Transverse colon (tissue), 4 donors: ENCODE measurements at places on chromosomes 6 and 20. TPM values are rescaled to one million over a fixed set of nuclear protein-coding genes. Genes with fewer than 3 reads are reported as not detected.

DNA sequence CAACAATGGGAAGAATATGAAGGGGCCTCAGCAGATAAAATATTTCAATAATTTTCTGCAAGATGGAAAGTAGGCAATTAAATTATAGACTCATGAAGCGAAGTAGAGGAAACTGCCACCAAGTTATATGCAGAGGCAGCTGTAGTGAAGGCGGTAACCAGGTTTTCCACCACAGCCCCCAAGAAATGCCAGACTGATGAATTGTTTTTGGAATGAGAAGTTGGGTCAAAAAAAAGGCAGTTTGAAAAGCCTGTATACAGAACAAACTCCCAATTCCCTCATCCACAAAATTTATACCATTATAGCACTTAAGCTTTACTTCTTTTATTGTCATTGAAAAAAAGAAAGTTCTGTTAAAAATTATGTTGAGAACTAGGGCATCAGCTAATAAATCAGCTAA lies 45.3 kb downstream of the ELOVL4 start:
- H3K27me3 ChIP-seq = no peaks in the 10 kb centered on the region
- H3K27ac ChIP-seq = no peak overlapping the region
- DNase-seq = no peak
- H3K4me3 ChIP-seq = no peak overlapping the region

GATA5 gene
- total RNA-seq = not detected

DNA sequence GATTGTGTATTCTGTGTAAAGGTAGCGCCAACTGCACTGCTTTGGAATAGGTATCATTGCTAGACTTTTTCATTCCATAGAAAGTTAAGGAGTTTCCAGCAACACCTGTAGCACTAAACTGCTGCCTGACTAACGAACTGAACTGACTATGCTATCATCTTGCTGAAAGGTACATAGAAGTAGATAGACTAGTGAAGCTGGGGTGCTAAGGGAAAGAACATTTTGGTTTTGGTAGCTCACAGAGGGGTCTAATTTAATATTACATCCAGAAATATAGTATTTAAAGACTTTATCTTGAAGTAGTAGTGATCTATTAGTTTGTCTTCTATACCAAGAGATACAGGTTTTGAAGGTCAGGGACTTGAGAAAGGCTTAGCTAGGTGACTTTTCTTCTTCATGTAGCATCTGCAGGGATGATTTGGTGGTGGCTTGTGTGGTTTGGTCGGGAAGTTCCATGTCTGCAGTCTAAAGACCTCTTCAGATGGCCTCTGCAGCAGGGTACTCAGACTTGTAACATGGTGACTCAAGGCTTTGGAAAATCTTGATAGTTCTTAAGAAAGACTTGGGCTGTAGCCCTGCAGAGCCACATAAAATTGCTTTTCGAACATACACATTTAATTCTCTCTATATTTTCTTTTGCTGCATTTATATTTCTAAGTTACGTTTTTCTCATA lies 10.2 kb downstream of the SENP6 start:
- peaks cover 66% of the 10 kb centered on the region for H3K4me1 ChIP-seq
- no peaks in the 10 kb centered on the region for H3K36me3 ChIP-seq
- peak overlapping the region; percentile 65 for H3K27ac ChIP-seq
- no peak for DNase-seq

RNF182 gene
- not detected for total RNA-seq

TAF11 gene
- total RNA-seq = 35.1 TPM

DNA sequence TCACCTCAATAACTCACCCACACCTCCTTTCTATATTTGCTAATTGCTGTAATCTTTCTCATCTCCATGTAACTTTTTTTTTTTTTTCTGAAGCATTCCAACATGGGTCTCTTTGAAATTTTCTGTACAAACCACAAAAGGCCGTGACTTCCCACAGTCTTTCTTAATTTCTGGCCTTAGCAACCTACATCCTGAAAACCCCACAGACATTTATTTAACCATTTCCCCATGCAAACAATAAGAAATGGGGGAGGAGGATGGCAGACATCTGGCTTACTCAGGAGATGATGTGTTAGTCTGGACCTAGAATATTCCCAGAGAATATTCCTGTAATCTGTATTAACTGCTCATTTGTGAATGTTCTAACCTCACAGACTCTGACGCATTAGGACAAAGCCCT lies 57.6 kb downstream of the MEP1A start:
- no peaks in the 10 kb centered on the region for H3K27me3 ChIP-seq
- peaks cover 9% of the 10 kb centered on the region for H3K4me1 ChIP-seq
- no peak overlapping the region for H3K4me3 ChIP-seq
- H3K27ac ChIP-seq = no peak overlapping the region
- H3K36me3 ChIP-seq = no peaks in the 10 kb centered on the region

BIRC7 gene
- total RNA-seq = 12.7 TPM

MAD2L1BP gene
- total RNA-seq = 25.4 TPM

LY6G6D gene
- total RNA-seq = not detected

SRF gene
- 31.4 TPM for total RNA-seq

SNX3 gene
- 136 TPM for total RNA-seq

PI16 gene
- 4.0 TPM for total RNA-seq

CENPB gene
- total RNA-seq = 66.6 TPM

TCP11 gene
- 0.96 TPM for total RNA-seq

DNA sequence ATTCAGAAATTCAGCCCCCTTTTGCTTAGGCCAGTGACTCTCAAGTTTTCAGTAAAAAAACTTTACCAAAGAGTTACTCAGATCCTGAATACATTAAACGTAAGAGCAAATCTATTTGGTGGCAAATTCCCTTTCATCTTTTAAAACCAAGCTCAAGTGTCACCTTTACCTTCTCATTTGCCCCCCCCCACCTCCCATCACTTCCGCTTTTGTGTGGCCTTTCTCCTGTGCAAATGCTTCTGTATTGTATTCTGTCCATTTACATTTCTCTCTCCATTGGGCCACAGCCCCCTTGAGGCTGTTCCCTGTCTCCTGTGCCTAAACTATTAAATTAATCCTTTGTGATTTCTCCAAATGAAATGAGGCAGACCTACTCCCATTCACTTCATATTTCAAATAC lies 1.9 kb downstream of the NOL7 start:
- H3K36me3 ChIP-seq = no peaks in the 10 kb centered on the region
- H3K4me1 ChIP-seq = no peaks in the 10 kb centered on the region
- H3K4me3 ChIP-seq = no peak overlapping the region

GRCh38 chr6:138692978-138693909 lies 80.3 kb upstream of the CCDC28A start:
- peak overlapping the region; percentile 84 for H3K27ac ChIP-seq
- peaks cover 4% of the 10 kb centered on the region for H3K4me1 ChIP-seq
- DNase-seq = peak; percentile 84
- no peaks in the 10 kb centered on the region for H3K27me3 ChIP-seq

DNA sequence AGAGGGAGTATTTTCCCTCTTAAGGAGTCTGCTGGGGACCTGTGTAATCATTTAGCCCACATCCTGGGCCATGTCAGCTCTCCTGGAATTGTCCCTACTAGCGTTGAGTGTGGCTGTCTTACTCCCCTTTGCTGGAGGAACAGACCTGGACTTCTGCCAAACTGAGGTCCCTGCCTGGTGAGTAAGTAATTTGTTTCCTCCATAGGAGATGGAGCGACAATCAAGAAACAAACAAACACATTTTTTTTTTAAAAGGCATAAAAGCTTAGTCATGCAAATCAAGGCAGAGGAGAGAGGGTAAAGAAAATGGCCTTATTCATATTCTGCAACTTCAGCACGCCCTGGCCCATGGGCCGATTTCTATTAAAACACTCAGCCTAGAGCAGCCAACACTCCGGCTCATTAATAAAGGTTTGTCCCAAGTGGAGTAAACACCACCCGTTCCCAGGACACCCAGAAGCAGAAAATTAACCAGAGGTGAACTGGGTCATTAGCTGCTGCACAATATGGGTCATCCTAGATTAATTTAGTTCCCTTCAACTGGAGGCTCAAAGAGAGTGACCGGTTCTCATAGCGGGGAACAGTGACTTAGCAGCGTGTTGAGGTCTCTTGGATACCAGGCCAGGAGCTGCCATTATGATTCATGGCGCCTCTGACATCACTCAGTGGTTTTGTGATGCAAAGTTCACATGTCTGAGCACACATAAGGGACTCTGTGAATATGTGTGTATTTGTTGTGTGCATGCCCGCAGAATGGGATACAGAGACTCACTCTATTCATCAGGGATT lies 165.0 kb upstream of the SULF2 start:
- no peaks in the 10 kb centered on the region for H3K4me1 ChIP-seq
- no peaks in the 10 kb centered on the region for H3K27me3 ChIP-seq
- no peak overlapping the region for H3K27ac ChIP-seq
- no peaks in the 10 kb centered on the region for H3K36me3 ChIP-seq
- H3K4me3 ChIP-seq = no peak overlapping the region

DNA sequence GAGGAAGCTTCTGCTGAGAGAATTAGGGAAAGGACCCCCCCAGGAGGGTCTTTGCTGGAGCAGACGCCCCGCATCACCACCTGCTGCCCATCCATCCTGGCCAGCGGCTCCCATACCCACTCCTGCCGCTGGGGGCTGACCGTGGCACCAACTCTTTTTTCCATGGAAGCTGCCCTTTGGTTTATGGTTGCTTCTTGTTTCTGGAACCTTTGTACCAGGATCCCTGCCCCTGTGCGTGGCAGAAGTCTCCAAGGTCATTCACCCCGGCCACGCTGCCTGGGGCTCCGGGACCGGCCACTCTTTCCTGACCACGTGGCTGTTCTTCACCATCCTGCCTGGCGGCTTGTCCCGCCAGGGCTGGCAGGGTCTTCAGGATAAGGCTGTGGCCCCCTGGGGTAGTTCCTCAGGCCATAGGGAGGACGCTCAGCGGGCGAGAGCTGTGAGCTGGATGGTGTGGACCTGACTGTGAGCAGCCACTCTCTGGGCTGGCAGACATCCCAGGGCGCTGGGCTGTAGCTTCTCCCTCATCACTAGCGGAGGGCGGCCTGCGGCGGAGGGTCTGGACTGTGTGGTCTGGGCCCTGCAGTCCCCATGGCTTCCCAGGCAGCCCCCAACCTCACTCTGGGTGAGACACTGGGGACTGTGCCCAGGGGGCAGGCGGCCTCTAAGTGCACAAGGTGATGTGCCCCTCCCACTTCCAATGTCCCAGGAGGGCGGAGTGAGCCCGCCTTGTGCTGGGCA lies 22.8 kb upstream of the RBBP8NL start:
- DNase-seq = peak; percentile 22
- peaks cover 7% of the 10 kb centered on the region for H3K4me1 ChIP-seq
- H3K27ac ChIP-seq = no peak overlapping the region

GRCh38 chr6:35914536-35914935 lies 6.4 kb downstream of the SRPK1 start:
- peaks cover 14% of the 10 kb centered on the region for H3K4me1 ChIP-seq
- DNase-seq = no peak
- H3K27me3 ChIP-seq = no peaks in the 10 kb centered on the region
- H3K27ac ChIP-seq = no peak overlapping the region

HCK gene
- total RNA-seq = 12.6 TPM
